Stimulated activated CD8-positive, alpha-beta memory T cell treated with anti-CD3 and anti-CD28 coated beads, Interleukin-15, amount 100 ng/mL, for 4 hours (primary cell): ENCODE measurements at places on chromosomes 16 and 17.

DNA sequence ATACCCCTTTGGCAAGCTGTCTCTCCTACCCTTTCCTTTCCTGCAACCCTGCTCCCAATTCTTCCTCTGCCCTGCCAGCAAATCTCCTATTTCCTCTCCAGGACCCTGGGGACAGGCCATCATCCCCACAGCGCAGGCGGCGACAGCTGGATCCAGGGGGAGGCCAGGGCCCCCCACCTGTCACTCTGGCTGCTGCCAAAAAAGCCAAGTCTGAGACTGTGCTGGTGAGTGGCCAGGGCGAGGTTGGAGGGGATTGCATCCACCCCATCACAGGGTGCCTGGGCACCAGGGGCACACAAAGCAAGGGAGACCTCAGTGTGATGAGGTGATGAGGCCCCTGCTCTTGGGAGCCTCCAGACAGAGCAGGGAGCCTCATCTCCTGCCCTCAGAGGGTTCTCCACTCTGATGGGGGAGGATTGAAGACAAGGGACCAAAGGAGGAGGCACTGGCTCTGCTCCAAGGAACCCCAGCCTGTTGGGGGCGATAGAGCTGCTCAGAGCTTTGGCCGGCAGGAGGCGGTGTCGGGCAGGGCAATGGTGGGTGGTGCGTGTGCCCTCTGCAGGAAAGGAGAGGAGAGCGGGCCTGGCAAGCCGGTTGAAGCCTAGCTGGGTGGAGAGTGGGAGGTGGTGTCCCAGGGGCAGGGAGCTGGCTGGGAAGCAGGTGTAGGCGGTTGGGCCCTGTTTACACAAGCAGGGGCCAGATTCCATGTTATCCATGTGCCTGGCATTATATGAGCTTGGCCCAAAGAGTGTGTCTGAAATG is 15.6 kb upstream of the PDK2 start:
- DNase-seq, result no peak

GRCh38 chr17:44444735-44445105 is 55.3 kb upstream of the ITGA2B start:
- DNase-seq, result no peak

GRCh38 chr17:43388359-43389045 is 10.3 kb upstream of the ARL4D start:
- peak; percentile 75 for DNase-seq

DNA sequence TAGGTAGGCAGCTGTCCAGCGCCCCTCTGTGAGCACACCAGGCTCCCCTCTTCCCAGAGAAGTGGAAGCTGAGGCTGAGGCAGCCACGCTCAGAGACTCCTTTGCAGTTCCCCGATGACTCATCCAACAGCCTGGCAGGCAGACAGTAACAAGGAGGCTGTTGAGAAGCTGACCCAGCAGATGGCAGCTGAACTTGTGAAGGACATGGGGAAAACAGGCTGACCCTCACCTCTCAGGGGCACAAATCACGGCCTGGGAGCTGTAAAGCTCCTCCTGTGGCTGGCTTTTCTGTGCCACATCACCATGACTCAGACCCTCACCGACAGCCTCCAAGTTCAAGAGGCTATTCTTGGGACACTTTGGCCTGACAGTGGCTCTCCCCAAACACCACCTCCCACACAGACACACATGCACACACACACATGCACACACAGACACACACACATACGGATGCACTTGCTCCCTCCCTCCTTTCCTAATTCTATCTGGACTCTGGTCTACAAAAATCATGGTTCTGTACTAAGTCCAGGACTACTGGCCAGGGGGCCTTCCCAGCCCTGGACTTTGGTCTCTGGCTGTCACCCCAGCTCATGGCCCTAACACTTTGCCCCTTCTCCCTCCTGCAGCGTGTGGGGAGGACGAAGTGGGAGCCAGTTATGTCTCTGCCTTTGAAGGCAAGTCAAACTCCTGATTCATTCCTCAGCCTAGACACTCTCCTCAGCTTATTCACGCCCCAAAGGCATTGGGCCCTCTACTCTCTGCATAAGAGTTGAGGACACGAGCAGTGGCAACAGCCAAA is 23.2 kb downstream of the MAP3K14 start:
- no peak for DNase-seq

DNA sequence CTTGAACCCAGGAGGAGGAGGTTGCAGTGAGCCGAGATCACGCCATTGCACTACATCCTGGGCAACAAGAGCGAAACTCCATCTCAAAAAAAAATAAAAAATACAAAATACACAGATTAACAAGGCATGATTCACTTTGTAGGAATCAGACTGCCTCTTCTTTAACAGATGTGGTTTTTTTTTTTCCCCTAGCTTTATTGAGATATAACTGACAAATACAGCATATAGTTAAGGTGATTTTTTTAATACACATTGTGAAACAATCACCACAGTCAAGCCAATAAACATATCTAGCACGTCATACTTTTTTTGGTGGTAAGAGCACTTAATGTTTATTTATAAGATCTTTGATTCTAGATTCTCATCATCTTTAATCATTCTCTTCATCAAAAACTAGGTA is 87.8 kb downstream of the SPAG9 start:
- DNase-seq, result no peak

DNA sequence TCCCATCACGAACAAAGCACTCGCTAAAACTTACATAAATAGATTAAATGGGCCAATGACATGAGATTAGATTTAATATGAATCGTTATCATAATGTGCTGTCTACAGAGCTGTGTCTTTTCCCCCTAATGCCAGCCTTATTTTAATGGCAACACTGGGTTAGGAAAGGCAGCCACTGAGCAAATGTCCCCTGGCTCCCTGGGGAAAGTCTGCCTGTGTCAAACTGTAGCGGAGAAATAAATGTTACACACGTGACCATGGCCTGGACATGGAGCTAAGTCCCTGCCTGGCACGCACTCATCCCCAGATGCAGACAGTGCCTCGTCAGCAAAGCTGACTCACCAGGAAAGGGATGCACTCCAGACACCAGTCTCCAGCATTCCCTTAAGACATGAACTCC is 61.3 kb upstream of the SDK2 start:
- no peak for DNase-seq

DNA sequence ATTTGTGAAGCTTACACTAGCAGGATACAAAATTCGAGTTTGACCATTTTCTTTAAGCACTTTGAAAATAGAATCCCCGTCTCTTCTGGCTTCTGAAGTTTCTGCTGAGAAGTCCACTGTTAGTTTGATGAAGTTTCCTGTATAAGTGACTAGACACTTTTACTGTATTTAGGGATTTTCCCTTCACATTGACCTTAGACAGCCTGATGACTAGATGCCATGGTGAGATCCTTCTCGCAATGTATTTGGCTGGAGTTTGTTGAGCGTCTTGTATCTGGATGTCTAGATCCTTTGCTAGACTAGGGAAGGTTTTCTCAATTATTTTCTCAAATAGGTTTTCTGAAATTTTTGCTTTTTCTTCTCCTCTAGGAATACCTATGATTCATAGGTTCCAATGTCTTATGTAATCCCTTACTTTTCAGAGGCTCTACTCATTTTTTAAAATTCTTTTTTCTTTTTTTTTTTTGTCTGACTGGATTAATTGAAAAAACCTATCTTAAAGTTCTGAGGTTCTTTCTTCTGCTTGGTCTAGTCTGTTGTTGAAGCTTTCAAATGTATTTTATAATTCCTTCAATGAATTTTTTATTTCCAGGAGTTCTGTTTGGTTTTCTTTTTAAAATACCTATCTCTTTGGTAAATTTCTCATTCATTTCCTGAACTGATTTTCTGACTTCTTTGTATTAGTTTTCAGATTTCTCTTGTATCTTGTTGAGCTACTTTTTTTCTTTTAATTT is 63.7 kb upstream of the ABCC11 start:
- DNase-seq, result no peak

GRCh38 chr17:1920948-1921351 is 91.1 kb downstream of the RPA1 start:
- DNase-seq, result no peak

- DNase-seq, result no peak
These were observed 232.7 kb downstream of the SOX9 start for GRCh38 chr17:72353502-72353901.

GRCh38 chr17:75861927-75862317 is 6.8 kb upstream of the WBP2 start:
- DNase-seq, result no peak

DNA sequence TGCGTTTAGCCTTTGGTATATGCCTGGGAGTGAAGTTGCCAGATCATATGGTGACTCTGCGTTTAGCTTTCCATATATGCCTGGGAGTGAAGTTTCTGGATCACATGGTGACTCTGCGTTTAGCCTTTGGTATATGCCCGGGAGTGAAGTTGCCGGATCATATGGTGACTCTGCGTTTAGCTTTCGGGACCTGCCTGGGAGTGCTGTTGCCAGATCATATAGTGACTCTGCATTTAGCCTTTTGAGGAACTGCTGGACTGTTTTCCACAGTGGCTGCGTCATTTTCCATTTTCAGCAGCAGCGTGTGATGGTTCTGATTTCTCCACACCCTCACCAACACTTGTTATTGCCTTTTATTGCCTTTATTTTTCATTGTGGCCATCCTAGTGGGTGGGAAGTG is 73.0 kb downstream of the OR1D5 start:
- no peak for DNase-seq

DNA sequence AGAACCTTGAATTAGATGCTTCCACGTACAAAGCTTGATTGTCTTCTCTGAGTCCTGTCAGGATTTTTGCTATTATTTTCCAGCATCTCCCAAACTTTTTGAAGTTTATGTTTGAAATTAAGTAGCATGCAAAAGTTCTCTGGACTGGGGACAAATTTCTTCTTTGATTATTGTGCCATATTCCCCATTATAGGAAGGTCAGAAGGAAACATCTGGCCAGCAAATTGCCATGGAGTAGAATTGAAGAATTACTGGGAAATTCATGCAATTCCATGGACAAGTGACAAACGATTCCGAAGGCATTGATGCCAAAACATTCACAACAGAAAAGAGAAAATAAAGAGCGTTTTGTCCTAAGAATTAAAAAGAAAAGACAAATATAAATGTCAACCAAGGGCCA is 737.2 kb downstream of the CDH11 start:
- DNase-seq, result no peak

GRCh38 chr16:1575578-1575977 is 36.3 kb downstream of the IFT140 start:
- DNase-seq, result no peak

DNA sequence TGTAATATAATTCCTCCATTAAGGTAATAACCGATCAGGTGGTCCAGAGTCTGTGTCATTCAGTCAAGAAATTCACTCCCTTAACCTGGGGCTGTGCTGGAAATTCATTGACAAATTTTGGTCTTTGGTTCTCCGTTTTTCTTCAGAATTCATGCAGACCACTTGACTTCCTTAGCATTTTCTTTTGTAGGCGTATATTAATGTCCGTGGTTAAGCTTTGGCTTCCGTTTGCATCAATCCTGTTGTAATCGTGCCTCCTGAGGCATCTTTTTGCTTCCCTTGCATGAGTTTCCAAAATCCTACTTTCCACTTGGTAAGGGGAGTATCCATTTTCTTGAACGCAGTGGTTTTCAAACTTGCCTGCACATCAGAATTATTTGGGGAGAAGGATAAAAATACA is 9.0 kb downstream of the LRRC37B start:
- DNase-seq, result no peak

- no peak for DNase-seq
These were observed 6.1 kb upstream of the HIC1 start for GRCh38 chr17:2048805-2049204.

DNA sequence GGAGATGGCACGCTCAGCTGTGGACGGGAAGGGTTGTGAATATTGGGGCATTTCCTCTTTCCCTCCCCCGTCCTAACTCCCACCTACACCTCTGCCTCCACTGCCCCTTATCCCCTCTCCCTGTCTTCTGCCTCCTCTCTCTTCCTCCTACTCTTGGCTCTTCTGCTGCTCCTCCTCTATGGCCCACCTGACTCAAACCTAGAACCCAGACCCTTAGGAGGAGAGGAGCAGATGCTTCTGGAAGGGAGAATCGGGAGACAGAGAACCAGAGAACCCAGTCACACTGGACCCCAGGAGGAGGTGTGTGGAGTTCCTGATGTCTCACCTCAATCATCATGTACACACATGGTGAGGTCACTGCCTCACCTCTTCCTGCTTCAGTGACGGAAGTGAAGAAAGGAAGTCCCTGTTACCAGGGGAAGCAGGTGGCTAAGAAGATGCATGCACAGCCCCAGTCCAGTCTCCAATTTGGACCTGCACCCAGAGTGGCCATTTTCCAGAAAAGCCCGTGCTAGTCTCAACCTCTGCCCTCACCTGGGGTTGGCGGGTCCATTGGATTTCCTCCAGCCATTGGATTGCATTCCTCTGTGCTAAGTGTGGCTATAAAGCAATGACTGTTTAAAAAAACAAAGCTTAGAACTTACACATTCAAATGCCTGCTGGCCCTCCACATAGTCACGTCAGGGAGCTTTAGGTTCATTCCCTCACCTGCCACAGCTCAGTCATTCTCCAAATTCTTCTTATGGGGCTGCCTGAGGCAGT is 4.0 kb downstream of the RNF222 start:
- no peak for DNase-seq
